ENCODE measurements at places on chromosomes 11 and 22.

DNA sequence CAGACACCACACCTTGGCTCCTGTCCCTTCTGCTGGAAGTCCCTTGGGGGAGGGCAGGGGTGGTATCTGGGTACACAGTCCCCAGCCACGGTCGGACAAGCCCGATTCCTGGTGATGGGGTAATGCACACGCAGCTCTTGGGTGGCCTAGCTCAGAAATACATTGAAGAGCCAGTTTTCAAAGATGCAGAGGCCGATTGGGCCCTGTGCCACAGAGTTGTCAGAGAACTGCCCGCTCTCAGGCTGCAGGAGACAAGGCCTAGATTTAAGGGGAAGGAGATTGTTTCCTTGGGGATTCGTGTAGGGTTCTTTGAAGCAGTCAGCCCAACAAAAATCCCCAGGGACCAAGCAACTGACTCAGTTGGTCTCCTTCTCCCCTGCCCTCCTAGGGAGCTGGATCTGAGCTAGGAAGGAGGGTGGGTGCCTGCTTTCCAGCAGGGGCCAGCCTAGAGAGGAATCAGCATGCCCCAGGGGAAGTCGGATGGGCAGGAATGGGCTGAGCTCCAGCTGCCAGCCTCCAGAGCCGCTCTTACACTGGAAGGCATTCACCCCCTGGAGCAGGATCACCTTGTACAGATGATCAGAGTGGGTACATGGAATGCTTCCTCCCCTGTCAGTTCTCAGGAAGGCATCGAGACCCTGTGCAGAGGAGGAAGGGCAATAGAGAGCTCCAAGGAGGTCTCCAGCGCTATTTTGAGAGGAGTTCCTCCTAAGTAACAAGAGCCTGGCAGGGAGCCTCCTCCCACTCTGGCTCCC is 3.3 kb upstream of the SCN4B start:
- DNase-seq = no peak

DNA sequence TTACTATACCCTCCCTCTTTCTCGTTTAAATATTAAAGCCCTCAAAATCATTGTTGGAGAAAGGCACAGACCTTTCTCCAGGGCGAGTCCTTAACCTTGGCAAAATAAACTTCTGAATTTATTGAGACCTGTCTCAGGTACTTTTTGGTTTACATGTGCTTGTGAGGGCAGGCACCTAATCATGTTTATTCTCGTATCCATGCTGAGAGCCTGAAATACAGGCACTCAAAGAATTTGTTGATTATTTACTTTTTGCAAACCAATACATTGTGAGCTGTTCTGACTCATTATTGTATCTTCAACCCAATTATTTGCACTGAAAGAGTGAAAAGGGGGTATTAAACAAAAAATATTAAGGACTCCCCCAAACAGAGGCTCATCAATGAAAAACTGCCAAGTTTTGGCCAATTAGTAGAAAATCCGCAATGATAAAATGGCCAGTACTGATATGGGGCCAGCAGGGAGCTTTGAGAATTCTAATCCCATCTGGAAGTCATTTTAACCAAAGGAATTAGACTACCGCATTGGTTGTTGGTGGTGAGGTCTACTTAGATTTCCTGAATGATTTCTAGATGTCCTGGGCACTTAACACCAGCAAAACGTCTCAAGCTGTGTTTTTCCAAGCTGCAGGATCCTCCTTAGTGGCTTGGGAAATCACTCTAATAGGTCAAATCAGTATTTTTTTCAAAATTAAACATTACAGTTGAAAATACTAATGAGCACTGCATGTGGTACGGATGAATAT is 157.3 kb downstream of the SWAP70 start:
- DNase-seq = no peak

GRCh38 chr11:115919341-115920091 is 415.3 kb upstream of the CADM1 start:
- DNase-seq = no peak

DNA sequence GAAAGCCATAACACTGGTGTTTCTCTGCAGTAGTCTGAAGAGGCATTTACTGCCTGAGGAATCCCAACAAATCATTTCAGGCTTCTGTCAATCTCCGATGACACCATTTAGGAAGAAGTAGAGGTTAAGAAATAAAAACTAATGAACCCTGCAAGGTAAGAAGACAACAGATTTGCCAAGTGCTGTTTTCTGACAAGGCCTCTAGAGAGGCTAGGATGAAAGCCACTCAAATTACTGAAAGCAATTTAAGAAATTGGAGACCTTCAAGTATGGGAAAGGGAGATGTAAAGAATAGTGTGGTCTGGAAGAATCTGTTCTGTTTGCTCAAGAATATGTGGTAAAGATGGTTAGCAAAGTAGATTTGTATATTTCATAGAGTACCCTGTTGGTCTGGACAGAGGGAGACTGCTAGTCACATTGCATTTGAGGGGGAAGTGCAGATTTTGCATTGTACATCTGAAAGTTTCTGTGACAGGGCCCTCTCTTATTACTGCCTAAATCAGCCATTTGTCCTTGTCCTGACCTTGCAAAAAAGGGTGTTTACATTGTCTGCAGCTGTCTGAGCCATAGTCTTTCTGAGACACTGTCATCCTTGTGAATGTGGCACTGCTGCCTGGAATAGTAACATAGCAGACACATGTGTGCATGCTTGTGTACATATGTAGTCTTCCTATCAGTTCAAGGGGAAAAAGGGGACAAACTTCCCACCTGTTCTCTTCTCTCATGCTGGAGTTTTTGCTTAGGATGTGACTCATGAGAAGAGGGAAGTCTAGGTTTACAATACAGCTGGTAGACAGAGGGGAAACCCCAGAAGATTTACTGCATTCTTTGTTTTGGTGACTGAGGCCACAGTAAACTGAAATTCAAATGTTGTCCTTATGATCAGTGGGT is 640.2 kb upstream of the KIRREL3 start:
- no peak for DNase-seq

GRCh38 chr22:21970037-21970799 is 12.4 kb downstream of the TOP3B start:
- no peak for DNase-seq

GRCh38 chr11:16194566-16194965 is 161.8 kb downstream of the SOX6 start:
- no peak for DNase-seq

GRCh38 chr11:131371791-131372104 is 1.3 kb downstream of the NTM start:
- DNase-seq = no peak

DNA sequence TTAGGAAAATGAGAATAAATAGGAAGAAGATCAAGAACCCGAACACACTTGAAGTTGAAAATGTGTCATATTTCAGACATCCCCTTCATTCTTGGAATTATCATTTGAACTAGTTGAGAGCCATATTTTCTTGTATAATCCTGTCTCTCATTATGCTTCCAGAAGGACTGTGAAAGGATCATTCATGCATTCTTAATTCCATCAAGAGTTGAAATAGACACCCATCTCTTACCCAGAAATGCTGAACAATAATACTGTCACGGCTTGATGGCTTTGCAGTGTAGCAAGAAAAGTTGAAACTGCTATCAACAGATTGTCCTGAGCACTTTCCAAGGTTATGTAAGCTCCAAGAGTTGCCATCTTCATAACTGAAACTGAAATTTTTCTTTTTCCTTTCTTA is 79.7 kb downstream of the ARHGAP42 start:
- no peak for DNase-seq

GRCh38 chr11:128465946-128466705 is 121.2 kb downstream of the ETS1 start:
- DNase-seq = no peak

- no peak for DNase-seq
Measured at GRCh38 chr11:128765571-128766549, 72.0 kb downstream of the FLI1 start.

- DNase-seq = no peak
Measured at GRCh38 chr22:33180356-33180755, 122.2 kb upstream of the SYN3 start.

DNA sequence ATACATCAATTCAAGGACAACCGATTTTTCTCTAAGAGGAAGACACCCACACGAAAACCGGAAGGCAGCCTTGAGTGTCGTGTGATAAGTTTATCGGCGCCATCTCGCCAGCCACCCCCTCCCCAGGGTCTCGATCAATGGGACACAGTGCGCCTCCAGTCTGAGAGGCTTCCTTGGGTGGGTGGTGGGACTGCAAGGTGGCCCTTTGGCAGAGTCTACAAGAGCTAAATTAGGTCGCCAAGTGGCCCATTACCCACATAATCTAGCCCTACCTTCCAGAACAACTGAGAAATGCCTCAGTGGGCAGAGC is 64.0 kb downstream of the CD6 start:
- no peak for DNase-seq

GRCh38 chr11:24934733-24935439 is 438.0 kb downstream of the LUZP2 start:
- no peak for DNase-seq

DNA sequence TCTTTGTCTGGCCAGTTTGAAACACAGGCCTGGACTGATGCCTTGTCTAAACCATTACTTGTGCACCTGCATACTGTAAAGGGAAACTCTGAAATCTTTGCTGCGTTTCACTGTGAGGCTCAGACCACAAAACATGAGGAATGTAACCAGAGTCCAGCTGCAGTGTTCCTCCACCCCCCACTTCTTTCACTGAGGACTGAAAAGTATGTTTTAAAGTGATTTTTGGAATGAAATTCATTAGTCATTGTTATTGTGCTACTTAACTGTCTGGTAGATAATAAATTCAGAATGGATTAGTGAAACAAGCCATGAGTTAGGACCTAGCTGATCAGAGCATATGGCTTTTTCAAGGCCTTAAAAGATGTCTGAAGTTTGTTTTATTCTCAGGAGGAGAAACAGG is 181.2 kb downstream of the WNT11 start:
- DNase-seq = no peak

GRCh38 chr11:46180736-46181135 is 59.5 kb upstream of the PHF21A start:
- DNase-seq = no peak

- DNase-seq = no peak
Measured at GRCh38 chr11:6405052-6405667, 13.7 kb downstream of the APBB1 start.

GRCh38 chr11:32141745-32142546 is 51.1 kb downstream of the RCN1 start:
- no peak for DNase-seq

GRCh38 chr11:108853864-108854263 is 189.0 kb downstream of the DDX10 start:
- no peak for DNase-seq

- DNase-seq = no peak
Measured at GRCh38 chr11:115197433-115197832, 306.8 kb downstream of the CADM1 start.

- DNase-seq = no peak
Measured at GRCh38 chr11:86278226-86278625, 23.8 kb upstream of the HIKESHI start.

DNA sequence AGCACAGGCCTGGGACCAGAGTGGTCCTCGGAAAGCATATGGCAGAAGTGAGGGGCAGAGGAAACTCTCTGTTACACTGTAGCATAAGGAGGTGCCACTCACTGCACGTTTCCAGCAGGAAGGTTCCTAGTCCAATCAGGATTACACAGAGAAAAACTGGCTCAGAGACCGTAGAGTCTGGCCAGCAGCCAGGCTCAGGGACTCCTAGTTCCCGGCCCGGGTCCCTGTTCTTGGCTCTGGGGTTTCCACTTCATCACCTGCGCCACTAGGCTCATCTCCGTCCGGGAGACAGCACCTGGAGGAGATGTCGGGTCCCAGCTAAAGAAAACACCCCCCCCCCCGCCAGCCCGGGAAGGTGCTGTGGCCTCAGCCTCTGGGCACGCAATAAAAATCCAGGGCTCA is 1.1 kb downstream of the TTLL12 start:
- DNase-seq = peak; percentile 23

DNA sequence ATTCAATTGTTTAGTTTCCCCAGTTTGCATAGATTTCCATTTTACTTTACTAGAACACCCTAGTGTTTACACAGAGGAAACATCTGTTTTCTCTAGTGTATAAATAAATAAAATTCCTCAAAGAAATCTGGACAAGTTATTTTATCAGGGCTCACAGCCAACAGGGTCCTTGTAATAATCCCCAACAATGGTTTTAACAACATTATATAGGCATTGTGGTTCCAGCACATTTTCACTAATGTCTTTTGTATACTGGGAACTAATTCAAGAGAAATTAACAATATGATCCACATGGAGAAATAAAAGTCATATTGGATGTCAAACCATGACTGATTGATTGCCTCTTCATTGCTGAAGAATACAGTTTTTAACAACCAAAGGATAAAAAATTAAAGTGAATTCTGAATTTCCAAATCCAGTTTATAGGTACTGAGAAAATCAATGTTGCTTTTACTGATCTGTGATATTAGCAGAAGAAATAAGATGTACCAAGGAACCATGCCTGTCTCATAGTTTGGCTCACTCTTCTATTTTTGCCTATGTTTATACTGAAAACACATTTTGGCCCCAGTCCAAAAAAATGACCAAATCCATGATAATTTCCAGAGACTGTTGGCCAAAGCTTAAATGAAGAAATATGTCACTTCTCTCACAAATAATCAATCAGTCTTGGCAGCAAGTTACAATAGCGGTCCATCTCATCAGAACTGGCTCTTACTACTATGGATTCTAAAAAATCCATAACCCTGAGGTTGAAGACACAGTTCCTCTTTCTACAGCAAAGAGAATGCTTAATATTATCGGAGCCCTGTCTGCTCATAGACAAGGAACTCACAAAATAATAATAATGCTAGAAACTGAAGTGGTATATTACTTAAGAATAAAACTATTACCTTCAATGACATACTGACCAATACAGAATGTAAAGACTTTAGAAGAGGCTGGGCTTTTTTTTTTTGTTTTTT is 1.4 kb upstream of the MS4A13 start:
- DNase-seq = no peak

DNA sequence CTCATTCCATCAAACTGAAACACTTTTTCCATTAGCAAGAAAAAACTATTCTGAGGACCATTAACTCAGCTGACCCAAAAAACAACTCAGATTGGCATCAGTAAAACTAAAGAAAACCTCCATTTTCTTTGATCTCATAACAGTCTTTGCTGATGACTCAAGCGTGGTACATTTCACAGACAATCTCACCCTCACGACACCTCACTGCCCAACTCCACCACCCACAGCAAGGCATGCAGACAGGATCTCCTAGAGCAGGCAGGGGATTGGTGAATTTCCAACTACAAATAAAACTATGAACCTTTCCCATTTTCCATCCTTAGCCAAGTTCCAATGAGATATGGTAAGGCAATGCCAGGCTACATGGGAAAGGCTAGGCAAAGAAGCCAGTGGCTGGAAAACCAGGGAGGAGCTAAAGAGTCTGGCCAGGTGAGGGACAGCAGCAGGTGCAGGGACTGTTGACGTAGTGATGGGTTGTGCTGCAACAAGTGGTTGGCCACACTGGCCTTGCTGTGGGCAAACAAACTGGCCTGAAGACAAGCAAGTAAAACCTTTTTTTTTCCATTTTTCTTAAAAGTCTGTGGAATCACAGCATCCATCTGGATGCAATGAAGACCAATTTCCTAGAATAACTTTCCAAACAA is 97.2 kb downstream of the SERGEF start:
- no peak for DNase-seq

- DNase-seq = peak; percentile 51
Measured at GRCh38 chr11:116703421-116703820, 69.4 kb downstream of the BUD13 start.

DNA sequence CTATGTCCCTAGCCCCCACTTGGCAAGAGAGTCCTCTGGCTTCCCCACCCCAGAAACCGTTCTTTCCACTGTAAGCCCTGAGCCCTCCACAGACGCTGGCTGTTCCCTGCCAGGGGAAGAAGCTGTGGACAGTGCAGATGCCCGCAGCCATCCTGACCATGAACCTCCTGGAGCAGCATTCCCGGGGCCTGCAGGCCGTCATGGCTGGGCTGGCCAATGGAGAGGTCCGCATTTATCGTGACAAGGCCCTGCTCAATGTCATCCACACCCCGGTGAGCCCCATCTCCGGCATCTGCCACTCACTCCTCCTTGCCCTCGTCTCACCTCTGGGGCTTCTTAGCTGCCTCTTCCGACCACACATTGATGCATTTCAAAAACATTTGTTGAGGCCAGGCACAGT is 13.2 kb downstream of the BBS1 start:
- DNase-seq = no peak

All from NCI-H2081 (cell line).